ENCODE measurements at places on chromosomes 7 and 10.

DNA sequence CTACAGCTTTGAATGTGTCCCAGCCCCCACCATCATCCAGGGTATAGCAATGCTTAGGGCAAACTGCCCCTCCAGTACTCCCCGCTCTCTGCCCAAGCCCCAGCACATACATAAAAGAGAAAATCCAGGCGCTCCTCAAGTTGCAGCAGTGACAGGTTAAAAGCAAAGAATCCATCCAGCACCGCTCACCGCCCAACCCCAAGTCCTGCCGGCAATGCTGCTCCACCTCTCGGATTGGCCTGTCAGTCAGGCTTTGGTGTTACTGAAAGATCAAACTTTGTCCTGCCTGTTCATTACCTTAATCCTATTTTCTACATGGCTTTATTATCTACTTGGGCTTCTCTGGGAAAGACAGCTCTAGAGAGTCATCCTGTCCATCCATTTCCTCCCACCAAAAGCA lies 31.9 kb downstream of the DPCD start:
- DNase-seq, result no peak

DNA sequence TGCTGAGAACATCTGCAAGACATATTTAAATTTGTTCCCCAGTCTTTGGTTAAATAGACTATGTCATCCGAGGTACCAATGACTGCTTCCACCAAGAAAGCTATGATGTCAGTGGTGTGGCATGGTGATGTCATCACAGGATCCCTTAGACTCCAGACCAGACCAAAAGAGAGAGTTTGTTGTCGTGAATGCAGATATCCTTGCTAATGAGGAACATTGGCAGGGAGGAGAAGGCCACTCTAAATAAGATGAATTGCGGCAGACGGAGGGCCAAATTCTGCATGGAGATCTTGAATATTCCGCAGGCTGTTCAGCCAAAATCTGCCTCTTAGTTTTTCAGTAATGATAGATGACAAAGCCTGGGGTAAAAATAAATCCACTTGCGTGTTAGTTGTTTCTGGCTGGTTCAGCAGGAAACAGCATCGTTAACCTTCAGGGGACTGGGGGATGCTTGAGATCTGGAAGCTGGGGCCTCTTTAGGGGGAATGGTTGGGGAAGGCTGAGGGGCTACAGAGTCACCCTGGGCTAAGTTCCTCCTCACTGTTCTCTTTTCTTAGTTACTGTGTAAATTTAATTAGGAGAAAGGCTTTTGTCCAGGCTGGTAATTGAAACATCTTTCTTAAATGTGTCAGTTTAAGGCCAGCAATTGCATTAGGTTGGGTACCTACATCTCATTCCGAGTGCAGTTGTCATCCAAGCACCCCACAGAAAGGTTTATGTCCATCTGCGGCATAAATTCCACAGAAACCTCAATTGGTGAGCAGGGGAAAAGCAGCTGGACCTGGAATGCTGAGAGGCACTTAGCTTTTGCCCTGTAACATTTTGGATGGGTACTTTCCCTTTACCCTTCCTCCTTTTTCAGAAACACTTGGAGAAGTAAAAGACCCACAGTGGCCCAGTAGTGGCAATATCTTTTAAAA lies 11.6 kb upstream of the CAMK1D start:
- DNase-seq, result no peak

DNA sequence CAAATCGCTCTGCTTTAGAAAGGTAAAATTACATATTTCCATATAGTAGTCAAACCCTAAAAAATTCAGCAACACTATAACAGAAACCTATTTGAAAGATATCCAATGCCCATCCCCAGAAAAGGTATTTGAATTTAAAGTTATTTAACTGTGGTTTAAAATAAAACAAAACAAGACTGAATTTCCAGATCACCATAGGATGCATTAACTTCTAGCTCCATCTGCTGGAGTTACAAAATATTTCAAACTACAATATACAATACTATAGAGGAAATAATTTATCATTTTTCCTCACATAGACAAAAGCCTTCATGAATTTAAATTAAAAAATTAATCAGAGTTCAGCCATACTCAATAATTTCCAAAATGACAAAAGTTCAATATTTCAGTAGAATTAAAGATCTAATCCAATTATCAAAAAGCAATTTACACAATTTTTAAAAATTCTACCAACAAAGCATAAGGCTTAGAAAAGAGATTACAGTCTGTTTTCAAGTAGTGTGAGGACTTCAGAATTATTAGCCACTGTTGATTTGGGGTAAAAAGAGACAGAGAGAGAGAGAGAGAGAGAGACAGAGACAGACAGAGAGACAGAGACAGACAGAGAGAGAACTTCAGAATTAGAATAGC lies 75.9 kb downstream of the LMBR1 start:
- no peak for DNase-seq

GRCh38 chr10:9158675-9159074 lies 1104.2 kb downstream of the GATA3 start:
- DNase-seq, result no peak

- peak; percentile 23 for DNase-seq
These were observed 292.9 kb downstream of the FZD1 start for GRCh38 chr7:91556956-91557650.

GRCh38 chr10:112851588-112852211 lies 98.3 kb upstream of the TCF7L2 start:
- DNase-seq, result no peak

DNA sequence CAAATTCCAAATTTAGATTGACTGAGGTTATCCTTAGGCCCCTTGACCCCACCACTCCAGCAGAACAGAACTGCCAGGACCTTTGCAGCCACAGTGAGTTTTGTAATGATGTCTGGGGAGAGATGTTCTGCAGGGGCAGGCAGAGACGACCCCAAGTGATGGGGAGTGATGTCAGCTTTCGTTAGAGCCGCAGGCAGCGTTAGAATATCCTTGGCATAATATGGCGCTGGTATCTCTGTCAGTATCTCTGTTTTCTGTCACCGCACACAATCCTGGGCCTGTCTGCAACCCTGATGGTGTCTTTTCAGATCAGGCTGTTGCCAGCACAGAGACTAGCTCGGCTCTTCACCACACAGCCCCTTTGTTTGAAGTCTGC lies 1083.6 kb downstream of the KCNMA1 start:
- DNase-seq, result no peak

GRCh38 chr10:132151286-132151950 lies 35.3 kb upstream of the DPYSL4 start:
- no peak for DNase-seq

DNA sequence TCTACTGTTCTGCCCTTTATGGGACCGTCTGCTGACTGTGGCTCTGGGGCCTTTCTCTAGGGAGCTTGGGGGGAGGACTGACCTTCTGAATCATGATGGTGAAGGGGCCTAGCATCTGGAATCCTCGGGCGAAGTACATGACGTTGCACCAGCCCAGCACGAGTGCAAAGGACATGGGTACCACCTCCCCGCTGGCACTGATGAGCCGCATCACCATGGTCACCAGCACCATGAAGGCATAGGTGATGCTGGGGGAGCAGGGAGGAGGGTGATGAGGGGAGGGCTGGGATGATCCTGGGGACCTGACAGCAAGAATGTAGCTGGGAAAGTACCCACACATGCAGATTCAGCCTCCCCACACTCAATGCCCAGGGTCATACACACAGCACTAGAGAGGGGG lies 11.1 kb downstream of the TRPV6 start:
- DNase-seq, result no peak

GRCh38 chr10:70652761-70653657 lies 19.3 kb upstream of the ADAMTS14 start:
- DNase-seq, result peak; percentile 53
